ENCODE measurements at places on chromosomes 12 and 14.

- H3K27me3 ChIP-seq = peaks cover 26% of the 10 kb centered on the region
- no peak for DNase-seq
- H3K4me1 ChIP-seq = no peaks in the 10 kb centered on the region
Measured at GRCh38 chr12:1551496-1551895, 42.9 kb downstream of the FBXL14 start.

- H3K4me3 ChIP-seq = no peak overlapping the region
Measured at GRCh38 chr14:54267172-54267571, 129.6 kb upstream of the CDKN3 start.

DNA sequence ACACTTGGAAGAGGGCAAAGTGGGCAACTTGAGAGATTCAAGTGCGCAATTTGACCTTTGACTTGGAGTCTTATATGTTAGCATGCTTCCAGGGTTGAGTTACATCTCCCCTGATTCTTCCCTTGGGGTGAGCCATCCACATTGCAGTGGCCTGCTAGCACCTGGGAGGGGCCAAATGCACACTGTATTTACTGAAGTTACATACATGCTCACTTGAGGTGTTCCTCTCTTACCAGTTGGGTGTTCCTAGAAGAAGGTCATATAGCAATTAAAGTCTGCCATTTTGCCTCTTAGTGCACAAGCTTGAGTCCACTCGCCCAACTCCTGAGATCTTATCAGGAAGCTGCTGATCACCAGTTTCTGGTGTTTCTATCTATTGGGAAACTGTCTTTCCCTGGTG lies 13.7 kb upstream of the SPTLC2 start:
- no peaks in the 10 kb centered on the region for H3K36me3 ChIP-seq
- H3K4me1 ChIP-seq = no peaks in the 10 kb centered on the region
- DNase-seq = no peak
- H3K4me3 ChIP-seq = no peak overlapping the region

- no peak overlapping the region for H3K27ac ChIP-seq
- no peaks in the 10 kb centered on the region for H3K27me3 ChIP-seq
- H3K4me3 ChIP-seq = no peak overlapping the region
- DNase-seq = no peak
Measured at GRCh38 chr14:100292301-100292775, 13.9 kb downstream of the SLC25A29 start.

DNA sequence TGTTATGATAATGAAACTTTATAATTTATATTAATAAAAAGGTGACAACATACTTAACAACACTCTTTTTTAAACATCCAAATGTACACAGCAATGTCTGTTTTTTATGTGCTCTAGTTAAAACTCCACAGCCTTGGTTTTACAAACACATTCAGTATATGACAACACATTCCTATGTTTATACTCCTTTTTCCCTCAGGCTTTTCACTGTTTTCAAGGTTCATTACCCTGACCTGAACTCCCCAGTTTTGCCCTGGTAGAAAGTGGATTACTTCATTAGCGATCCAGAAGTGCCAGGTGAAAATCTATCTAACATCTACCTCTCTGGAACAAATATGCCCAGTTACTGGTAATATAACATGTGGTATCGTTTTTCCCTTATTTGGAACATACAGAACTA lies 340.2 kb upstream of the DDHD1 start:
- no peaks in the 10 kb centered on the region for H3K4me1 ChIP-seq
- peaks cover 4% of the 10 kb centered on the region for H3K27me3 ChIP-seq
- no peak overlapping the region for H3K4me3 ChIP-seq
- no peaks in the 10 kb centered on the region for H3K36me3 ChIP-seq

DNA sequence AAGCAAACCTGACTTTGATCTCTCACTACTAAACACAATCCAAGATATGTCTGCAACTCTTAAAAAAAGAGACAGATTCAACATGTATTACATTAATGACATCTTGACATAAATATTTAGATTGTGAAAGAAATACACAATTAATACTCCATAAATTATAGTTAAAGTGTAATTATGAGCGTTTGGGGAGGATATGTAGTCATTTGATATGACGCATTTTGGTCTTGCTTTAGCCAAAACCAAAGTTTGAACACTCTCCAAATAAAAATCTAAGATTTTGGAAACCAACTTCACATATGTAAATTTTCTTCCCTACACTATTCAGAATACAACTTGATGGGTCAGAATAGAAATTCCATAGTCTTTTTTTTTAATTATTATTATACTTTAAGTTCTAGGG lies 1257.6 kb downstream of the SLC16A7 start:
- no peaks in the 10 kb centered on the region for H3K36me3 ChIP-seq
- H3K4me1 ChIP-seq = no peaks in the 10 kb centered on the region
- H3K27me3 ChIP-seq = no peaks in the 10 kb centered on the region
- H3K4me3 ChIP-seq = no peak overlapping the region
- DNase-seq = no peak

GRCh38 chr12:106329231-106329982 lies 26.9 kb downstream of the TCP11L2 start:
- peaks cover 5% of the 10 kb centered on the region for H3K27me3 ChIP-seq
- H3K36me3 ChIP-seq = no peaks in the 10 kb centered on the region
- H3K27ac ChIP-seq = no peak overlapping the region
- no peak for DNase-seq
- no peaks in the 10 kb centered on the region for H3K4me1 ChIP-seq

- no peaks in the 10 kb centered on the region for H3K36me3 ChIP-seq
- DNase-seq = no peak
- no peaks in the 10 kb centered on the region for H3K4me1 ChIP-seq
- H3K27ac ChIP-seq = no peak overlapping the region
- no peak overlapping the region for H3K4me3 ChIP-seq
Measured at GRCh38 chr12:129258781-129259318, 405.6 kb downstream of the GLT1D1 start.

GRCh38 chr12:103928682-103929045 lies 1.5 kb upstream of the HSP90B1 start:
- H3K36me3 ChIP-seq = peaks cover 10% of the 10 kb centered on the region
- H3K4me3 ChIP-seq = peak overlapping the region; percentile 44
- no peak for DNase-seq
- peaks cover 27% of the 10 kb centered on the region for H3K4me1 ChIP-seq

All from endothelial cell of umbilical vein (primary cell).